ENCODE measurements at places on chromosomes 4 and X.

GRCh38 chr4:39568805-39569204 lies 41.6 kb upstream of the UGDH start:
- DNase-seq: peak; percentile 2

DNA sequence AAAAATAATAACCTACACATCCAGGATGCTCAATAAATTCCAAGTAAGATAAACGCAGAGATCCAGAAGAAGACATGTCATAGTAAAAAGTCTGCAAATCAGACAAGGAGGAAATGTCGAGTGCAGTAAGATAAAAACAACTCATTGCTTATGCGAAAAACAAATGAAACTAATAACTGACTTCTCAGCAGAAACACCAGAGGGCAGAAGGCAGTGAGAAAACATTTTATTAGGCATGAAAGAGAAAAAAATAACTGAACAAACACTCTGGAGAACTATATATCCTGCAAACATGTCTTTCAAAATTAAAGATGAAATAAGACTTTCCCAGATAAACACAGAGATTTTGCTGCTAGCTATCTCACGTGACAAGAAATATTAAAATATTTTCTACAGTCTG lies 201.3 kb upstream of the CTSO start:
- no peak for DNase-seq

GRCh38 chr4:169658975-169659715 lies 38.8 kb downstream of the CLCN3 start:
- DNase-seq: no peak

DNA sequence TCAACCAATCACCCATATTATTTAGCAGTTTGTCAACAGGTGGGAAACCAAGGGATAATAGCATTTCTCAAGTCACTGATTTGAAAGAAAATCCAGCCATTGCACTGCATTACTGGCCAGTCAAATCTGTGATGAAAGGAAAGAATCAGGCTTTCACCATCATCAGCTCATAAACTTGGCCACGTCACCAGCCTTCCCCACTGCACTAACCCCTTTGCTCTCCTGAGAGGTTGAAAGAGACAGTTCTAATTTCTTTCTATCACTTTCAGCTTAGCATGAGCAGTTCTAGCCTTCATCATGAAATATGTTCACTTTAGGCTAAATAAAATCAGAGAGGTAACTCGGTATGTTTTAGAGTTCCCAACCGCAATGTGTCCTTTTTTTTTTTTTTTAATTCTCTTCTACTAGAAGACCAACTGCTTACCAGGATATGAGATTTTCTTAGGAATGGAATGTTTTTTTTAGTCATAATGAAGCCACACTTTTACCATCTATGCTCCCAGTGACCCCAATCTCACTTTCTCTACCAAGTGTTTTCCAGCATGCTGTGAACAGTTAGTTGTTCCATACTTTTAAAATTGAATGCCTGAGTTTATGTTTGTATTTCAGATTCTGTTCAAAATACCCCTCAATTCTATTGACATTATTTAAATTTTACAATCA lies 55.7 kb upstream of the SLC7A11 start:
- no peak for DNase-seq

DNA sequence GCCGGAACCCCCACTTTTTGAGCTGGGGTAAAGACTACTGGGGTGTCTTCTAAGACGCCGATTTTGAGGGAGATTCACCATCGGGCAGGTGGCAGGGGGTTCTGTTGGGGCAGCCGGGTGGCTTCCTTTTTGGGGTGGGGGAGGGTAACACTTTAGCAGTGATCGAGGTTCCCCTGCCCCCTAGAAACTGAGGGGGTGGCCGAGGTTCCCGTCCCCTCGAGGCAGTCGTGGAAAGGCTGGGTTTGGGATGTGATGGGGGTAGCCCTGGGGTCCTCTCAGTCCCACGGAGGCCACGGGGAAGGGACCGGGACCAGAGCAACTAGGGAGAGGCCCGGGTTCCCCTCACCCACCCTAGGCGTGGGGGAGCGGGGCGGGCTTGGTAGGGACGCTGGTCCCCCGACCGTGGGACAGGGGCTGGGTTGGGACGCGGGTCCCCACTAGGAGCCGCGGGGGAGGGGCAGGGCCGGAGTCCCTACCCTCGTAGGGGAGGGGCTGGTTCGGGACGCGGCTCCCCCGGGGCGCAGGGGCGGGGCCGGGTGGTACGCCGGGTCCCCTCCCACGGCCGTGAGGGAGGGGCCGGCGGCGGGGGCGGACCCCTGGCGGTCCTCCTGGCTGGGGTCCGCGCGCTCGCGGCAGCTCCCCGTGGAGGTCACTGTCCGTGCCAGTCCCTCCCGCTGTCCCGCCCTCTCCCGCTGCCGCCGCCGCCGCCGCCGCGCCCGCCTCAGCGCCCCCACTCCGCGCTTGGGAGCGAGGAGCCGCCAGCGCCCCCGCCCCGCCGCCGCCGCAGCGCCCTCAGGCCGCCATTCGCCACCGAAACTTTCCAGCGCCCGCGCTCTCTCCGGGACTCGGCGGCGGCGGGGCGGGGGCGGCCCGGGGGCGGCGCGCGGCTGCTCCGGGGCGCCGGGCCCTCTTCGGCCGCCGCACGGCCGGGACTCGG lies at the start of gene TBL1X:
Gene TBL1X (plus strand): TSS at position 624 of the 937 bp plus-strand sequence. CDS start 188,529 bp downstream, outside the sequence.
- DNase-seq: peak; percentile 45

Measured in CD4-positive, alpha-beta memory T cell (primary cell).